T-helper 1 cell (primary cell): ENCODE measurements at places on chromosomes 6 and 20.

DNA sequence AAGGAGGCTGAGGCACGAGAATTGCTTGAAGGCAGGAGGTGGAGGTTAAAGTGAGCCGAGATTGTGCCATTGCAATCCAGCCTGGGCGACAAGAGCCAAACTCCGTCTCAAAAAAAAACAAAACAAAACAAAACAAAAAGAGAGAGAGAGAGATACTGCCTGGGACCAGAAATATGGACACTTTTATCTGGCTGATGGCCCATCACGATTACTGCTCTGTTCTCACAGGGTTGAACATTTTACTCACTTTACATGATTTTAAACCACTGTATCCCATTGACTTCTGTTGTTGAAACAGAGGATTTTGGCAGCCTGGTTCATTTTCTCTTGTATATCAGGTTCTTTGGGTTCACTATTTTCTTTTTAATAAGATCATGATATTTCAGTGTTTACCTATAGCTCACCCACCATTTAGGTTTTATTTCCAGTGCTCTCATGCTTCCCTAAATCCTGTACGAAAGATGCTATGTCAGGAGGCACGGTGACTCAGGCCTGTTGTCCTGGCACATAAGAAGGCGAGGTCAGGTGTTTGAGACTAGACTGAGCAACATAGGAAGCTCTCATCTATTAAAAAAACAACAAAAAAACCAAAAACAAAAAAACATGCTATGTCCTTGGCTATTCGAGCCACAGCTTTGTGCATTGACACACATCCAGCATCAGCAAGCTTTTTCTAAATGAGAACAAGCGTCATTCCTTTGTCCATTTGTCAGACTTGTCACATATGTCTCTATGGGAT lies 34.5 kb upstream of the RREB1 start:
- DNase-seq: no peak

DNA sequence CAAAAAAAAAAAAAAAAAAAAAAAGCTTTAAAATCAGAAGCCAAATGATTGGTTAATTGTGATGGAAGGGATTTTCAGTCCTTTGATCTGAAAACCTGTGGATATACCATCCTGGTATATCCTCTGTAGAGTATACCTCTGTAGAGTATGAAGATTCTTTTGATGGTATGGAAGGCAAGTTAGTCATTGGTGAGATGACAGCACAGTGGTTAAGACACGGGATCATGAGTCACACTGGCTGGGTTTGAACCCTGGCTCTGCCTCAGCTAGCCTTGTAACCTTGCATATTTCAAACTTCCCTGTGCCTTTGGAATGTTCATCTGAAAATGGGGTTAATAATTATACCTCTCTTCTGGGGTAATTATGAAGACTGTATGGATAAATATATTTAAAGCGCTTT lies 179.3 kb downstream of the CARMIL1 start:
- DNase-seq: no peak

DNA sequence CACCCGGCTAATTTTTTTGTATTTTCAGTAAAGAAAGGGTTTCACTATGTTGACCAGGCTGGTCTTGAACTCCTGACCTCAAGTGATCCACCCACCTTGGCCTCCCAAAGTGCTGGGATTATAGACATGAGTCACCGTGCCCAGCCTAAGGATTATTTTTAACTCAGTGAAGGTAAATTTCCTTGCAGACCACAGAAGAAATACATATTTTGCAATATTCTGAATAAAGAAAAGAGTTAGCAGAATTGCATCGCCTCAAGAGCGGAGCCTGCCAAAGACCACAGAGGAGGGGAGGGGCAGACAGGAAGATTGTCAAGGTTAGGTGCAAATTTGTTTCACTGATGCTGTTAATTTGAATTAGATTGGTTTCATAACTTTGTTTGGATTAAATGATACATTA lies 47.4 kb downstream of the SOD2 start:
- DNase-seq: no peak

DNA sequence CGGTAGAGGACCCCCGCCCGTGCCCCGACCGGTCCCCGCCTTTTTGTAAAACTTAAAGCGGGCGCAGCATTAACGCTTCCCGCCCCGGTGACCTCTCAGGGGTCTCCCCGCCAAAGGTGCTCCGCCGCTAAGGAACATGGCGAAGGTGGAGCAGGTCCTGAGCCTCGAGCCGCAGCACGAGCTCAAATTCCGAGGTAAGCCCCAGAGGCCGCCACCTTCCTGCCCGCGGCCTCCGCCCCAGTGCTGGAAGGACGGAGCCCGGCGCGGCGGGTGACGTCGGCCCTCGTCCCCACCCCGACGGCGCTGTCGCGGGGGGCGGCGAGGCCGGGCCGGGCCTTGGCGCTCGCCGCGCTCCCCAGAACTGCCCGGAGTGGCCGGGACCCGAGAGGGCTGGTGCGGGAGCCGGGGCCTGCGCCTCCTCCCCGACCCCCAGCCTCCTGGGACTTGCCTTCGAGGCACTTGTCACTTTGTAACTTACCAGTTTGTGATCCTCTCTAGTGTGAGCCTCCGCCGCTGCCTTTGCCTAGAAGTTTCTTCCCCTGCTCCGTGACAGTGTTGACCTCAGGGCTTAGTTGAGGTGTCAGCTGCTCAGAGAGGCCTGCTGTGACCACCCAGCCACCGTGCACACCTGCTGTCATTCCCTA lies 417 bp downstream of the VAPB start:
- DNase-seq: peak; percentile 38

DNA sequence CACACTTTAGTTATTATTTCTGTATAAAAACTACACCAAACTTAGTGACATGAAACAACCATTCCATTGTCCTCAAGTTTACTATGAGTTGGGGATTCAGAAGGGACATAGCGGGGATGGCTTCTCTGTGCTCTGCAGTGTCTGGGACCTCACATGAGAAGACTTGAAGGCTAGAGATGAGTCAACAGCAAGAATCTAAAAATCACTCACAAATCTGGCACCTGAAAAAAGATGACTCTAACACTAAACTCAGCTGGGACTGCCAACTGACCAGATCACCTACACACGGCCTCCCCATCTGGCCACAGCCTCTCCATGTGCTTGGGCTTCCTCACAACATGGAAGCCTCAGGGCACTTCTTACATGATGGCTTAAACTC lies 63.0 kb upstream of the EYA2 start:
- DNase-seq: no peak

DNA sequence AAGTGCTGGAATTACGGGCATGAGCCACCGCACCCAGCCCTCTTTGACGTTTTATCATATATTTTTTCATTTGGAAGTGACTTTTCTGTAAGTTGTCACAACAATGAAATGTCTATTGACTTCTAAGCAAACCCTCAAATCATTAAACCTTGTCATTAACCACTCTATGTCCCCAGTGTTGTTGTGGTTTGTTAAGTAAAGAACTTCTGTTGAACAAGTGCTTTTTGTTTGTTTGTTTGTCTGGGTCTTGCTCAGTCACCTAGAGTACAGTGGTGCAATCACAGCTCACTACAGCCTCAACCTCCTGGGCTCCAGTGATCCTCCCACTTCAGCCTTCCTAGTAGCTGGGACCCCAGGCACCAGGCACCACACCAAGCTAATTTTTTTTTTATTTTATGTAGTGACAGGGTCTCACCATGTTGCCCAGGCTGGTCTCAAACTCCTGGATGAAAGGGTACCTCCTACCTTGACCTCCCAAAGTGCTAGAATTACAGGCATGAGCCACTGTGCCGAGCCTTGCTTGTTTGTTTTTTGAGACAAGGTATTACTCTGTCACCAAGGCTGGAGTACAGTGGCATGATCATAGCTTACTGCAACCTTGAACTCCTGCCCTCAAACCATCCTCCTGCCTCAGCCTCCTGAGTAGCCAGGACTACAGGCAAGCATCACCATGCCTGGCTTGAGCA lies 57.6 kb upstream of the LOC128125822 start:
- no peak for DNase-seq

- no peak for DNase-seq
Observed at GRCh38 chr6:67133973-67134372, 1426.9 kb upstream of the EYS start.

DNA sequence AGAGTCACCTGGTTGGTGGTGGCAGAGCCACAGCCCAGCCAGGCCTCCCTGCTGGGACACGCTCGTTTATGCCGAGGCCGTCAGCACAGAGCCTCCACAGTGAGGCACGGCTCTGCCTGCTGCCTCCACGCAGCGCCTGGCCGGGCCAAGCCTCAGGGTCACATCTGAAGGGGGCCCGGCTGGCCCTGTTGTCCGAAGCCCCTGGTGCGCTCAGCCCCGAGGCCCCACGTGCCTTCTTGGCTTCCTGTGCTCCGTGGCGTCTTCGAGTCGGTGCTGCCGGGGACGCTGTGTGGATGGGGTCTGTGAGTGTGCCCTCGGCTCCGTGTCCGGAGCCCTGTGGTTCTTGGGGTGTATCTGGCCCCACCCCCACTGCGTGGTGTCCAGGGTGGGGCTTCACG lies 10.4 kb upstream of the TNFRSF6B start:
- DNase-seq: no peak

GRCh38 chr20:42963796-42964195 lies 225.9 kb downstream of the PTPRT start:
- DNase-seq: no peak

GRCh38 chr20:59192533-59192896 lies 28.9 kb downstream of the ZNF831 start:
- DNase-seq: no peak

DNA sequence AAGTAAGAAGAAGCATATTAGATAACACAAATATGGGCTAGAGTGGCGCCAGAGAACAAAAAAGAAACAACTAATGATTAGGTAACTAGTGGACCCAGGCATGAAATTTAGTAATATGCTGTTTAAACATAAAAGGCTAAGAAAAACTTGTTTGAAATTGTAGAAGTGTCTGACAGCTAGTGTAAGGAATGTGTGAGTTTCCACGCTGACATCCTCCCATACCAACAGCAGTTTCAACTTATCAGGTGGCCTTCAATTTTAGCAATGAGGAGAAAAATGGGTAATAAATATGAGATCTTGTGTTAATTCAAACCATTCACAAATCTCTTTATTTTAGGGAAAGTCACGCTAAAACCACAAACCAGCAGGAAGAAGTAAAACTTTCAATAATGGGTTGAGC lies 440.2 kb upstream of the FLRT3 start:
- DNase-seq: no peak

DNA sequence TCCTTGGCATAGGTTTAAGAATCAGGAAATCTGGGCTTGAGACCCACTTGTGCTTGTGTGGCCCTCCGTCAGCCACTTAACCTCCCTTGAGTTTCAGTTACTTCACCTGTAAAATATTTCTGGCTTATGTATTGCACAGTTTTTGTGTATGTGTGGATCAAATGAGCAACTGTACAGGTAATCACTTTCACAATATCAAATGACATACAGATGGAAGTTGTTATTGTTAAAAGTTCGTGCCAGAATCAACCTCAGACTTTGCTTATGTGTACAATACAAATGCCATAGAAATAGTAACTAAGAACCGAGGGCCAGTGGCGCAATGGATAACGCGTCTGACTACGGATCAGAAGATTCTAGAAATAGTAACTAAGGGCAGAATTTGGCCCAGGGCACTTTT lies 65.6 kb upstream of the KIF13A start:
- DNase-seq: no peak

- DNase-seq: no peak
Observed at GRCh38 chr6:157937916-157938315, 43.7 kb upstream of the SYNJ2 start.

DNA sequence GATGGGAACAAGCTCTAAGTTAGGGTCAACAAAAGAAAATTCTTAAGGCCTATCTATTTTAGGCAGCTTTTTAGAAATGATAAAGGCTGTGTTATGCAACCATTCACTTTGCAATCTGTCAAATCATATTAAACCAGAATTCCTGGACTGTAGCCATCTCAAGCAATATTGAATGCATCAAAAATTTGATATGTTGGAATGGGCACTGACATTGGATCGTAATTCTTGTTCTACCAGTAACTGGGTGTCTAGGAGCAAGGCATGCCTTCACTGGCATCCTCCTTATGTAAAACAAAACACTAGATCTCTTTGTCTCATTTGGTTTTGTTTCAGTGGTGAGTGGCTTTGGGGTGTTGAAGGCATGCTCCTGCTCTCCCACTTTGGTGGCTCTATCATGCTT lies 145.6 kb downstream of the JARID2 start:
- no peak for DNase-seq

DNA sequence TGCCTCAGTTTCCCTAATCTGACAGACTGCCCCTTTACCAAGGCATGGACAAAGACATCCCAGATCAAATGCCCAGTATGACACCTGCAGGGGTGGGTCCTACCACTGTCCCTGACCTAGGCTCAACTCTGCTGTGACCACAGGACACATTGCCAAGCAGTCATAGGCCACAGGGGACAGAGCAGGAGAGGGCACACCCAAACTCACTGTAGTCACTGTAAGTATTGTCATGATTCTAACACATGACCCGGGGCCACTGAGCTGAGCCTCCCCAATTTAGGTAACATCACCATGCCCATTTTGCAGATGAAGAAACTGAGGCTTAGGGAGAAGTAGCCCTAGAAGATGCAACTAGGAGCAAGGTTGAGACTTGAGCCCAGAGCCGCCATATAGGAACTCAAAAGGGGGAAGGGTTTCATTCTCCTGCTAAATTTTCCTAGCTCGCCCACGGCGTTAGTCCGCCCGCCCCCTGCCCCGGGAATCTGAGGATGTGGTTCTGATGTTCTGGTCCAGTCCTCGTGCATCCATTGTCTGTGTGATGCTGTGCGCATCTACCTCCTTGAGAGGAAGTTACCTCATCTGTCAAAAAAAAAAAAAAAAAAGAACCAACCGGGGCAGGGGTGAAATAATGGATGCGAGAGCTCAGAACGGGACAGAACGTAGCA lies 44.8 kb downstream of the PMEPA1 start:
- no peak for DNase-seq

DNA sequence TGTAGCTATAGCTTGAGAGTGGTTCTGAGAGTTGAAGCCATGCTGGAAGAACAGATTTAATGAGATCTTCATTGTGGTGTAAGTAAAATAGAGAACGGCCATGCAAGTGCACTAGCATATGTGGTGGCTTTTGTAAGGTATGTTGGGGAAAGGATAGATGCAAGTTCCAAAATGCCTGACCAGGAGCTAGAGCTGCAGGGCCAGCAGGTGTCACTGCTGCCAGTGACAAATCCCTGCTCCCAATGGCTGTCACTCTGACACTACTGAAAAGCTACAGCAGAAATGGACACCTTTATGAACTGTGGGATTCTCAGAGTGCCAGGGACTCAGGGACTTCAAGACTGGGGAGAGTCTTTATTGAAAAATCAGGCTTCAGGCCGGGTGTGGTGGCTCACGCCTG lies 23.1 kb upstream of the VIP start:
- DNase-seq: no peak

GRCh38 chr6:123635567-123635966 lies 1.2 kb downstream of the TRDN start:
- no peak for DNase-seq

- no peak for DNase-seq
Observed at GRCh38 chr6:90146921-90147649, 149.6 kb downstream of the BACH2 start.

DNA sequence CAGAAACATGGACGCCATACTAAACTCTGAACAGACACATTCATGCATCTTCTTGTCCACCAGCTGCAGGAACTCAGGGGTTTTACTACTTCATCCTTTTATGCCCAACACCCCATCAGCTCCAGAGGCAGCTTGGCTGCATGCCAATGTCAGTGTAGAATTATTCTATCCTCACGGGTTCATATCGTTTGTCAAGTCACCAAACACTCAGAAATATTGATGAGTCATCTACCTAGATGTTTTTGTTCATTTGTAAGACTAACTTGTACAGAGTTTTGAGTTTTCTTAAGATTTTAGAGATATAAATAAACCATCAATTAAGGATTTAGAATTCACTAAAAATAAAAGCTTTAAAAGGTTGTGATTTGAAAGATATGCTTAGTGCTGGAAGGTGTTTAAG lies 590.7 kb upstream of the FLRT3 start:
- DNase-seq: no peak

GRCh38 chr6:137676888-137677287 lies 182.7 kb upstream of the OLIG3 start:
- no peak for DNase-seq
